Stimulated activated CD4-positive, alpha-beta T cell treated with anti-CD3 and anti-CD28 coated beads, Interleukin-4, amount 100 ng/mL, for 4 hours (primary cell): ENCODE measurements at places on chromosomes 13 and 19.

GRCh38 chr19:6211632-6212402 is 68.0 kb downstream of the MLLT1 start:
- DNase-seq, result no peak

GRCh38 chr13:110250258-110250891 is 56.6 kb downstream of the COL4A1 start:
- DNase-seq, result no peak

- no peak for DNase-seq
Observed at GRCh38 chr19:9819596-9819909, 674 bp upstream of the FBXL12 start.

GRCh38 chr13:33875618-33876401 is 57.9 kb downstream of the RFC3 start:
- no peak for DNase-seq

- no peak for DNase-seq
Observed at GRCh38 chr19:55241935-55242464, 13.4 kb upstream of the TMEM86B start.

GRCh38 chr13:39825886-39826285 is 170.4 kb downstream of the COG6 start:
- DNase-seq, result no peak

GRCh38 chr19:18122424-18122823 is 24.8 kb downstream of the MAST3 start:
- DNase-seq, result no peak

- no peak for DNase-seq
Observed at GRCh38 chr13:35648201-35648600, 171.7 kb upstream of the MAB21L1 start.

GRCh38 chr19:35483089-35483488 is 7.2 kb downstream of the KRTDAP start:
- DNase-seq, result no peak

DNA sequence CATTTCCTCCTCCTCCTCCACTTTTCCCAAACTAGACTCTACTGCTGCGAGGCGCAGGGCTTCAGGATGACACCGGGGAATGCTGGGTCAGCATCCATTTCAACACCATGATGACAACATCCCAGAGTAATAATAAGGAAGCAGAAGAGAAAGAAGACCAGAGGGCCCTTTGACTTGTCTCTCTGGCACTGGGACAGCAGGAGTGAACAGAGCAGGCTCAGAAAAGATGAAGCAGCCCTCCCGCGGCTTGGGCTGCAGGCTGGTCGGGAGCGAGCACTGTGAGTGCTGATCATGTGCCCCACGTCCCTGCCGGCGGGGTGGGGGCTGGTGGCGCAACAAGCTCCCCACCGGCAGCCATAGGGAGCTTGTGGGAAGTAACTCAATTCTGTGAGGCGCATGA is 30.5 kb downstream of the RANBP3 start:
- DNase-seq, result no peak

DNA sequence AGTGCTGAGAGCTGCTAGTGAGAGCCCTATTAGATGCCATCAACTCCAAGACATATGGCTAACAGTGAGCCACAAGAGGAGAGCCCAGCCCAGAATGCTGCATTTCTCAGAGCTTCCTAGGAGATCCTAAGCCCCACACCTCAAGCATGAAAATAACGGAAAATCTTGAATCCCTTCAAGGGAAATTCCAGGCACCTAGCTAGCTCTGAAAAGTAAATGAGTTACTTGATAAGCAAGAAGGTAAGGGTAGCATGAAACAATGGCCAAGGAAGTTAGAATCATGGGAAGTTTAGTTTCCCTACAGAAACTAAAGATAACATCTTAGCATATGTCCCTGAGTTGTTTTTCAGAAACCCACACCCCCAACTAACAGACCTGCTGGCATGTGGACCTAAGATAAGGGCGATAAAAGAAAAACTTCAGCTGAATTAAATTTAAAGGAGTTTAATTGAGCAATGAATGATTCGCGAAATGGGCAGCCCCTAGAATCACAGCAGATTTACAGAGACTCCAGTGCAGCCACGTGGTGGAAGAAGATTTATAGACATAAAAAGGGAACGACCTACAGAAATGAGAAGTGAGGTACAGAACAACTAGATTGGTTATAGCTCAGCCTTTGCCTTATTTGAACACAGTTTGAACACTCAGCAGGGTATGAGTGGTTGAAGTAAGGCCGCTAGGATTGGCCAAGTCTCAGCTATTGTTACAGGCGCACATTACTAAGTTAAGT is 301.3 kb upstream of the DACH1 start:
- DNase-seq, result no peak

GRCh38 chr19:55549500-55550320 is 4.4 kb upstream of the SBK3 start:
- DNase-seq, result no peak

- no peak for DNase-seq
Observed at GRCh38 chr13:45615501-45616101, at the start of gene ERICH6B. TSS of gene ERICH6B (minus strand) at chr13:45615739. CDS start at chr13:45597005, 18,734 bp downstream.

GRCh38 chr13:60519496-60519895 is 122.5 kb downstream of the TDRD3 start:
- DNase-seq, result no peak

- DNase-seq, result no peak
Observed at GRCh38 chr13:64850017-64850416, 2380.1 kb downstream of the PCDH9 start.

- DNase-seq, result no peak
Observed at GRCh38 chr13:108947551-108948030, 318.2 kb downstream of the MYO16 start.

- no peak for DNase-seq
Observed at GRCh38 chr19:41309180-41310032, 566 bp upstream of the CCDC97 start.

- no peak for DNase-seq
Observed at GRCh38 chr13:52882785-52883184, 34.3 kb upstream of the PCDH8 start.

- DNase-seq, result peak; percentile 50
Observed at GRCh38 chr19:2188708-2189385, 25.1 kb downstream of the DOT1L start.

- DNase-seq, result no peak
Observed at GRCh38 chr13:45487604-45488003, 22.9 kb downstream of the COG3 start.

DNA sequence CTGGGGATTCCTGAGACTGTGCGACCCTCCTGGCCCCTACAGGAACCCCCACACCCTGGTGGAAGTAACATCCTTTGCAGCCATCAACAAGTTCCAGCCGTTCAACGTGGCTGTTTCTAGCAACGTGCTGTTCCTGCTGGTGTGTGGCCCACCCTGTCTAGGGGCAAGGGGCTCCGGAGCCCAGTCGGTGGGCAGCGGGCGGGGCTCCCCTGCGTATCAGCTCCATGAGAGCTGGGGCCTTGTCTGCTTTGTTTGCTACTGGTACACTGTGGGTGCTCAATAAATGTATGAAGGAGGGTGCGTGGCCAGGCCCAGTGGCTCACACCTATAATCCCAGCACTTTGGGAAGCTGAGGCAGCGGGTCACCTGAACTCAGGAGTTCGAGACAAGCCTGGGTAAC is 10.9 kb downstream of the MPND start:
- no peak for DNase-seq

- no peak for DNase-seq
Observed at GRCh38 chr13:44263751-44264620, 109.6 kb upstream of the SERP2 start.

DNA sequence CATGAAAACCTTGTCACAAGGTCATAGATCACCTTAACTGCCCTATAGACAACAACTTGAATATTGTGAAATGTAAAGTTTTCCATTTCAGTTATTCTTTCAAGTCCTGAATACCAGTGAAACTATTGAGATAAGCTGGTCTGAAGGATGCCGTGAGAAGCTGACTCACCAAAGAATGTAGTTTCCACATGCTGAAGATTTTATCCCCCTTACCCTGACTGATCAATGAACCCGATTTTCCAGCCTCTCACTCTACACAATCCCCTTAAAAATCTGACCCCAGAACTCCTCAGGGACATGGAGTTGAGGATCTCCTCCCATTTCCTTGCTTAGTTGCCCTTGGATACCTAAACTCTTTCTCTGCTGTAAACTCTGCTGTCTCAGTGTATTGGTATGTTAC is 67.5 kb downstream of the POSTN start:
- DNase-seq, result no peak

GRCh38 chr13:31227870-31228269 is 28.1 kb downstream of the B3GLCT start:
- no peak for DNase-seq
